ENCODE measurements at places on chromosomes 16 and 17.

GRCh38 chr17:48603959-48604769, 622 bp downstream of the HOXB6 start:
- no peak for DNase-seq

- DNase-seq: no peak
Observed at GRCh38 chr17:49572806-49573420, 2.8 kb upstream of the NXPH3 start.

GRCh38 chr16:84358601-84359295, 9.6 kb upstream of the ATP2C2 start:
- DNase-seq: no peak

- DNase-seq: no peak
Observed at GRCh38 chr16:67451061-67451703, 20.3 kb downstream of the HSD11B2 start.

GRCh38 chr16:48542020-48542473, 67.9 kb downstream of the N4BP1 start:
- DNase-seq: no peak

DNA sequence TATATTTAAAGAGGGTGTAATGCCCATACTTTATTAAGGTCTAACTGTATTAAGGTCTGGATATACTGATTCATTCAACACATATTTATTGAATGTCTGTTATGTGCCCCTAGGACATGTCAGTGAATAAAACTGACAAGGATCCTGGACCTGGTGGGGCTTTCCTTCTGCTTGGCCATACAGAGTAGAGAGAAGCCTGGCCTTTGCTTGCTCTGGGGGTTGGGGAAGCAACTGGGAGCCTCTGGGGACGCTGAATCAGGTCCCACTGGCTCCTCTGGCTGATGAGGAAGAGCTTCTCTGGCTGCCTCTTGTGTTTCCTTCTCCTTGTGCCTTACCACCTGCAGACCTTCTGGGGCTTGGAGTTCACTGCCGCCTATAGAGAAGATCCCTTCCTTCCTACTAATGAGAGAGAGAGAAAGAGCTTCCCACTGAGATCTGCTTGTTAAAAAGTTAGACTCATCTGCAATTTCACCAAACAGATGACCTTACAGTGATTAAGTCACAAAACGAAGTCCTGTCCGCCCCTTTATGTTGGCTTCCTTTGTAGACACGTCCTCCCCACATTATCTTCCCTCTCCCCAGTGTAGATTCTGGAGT, 49.7 kb downstream of the MSI2 start:
- DNase-seq: no peak

DNA sequence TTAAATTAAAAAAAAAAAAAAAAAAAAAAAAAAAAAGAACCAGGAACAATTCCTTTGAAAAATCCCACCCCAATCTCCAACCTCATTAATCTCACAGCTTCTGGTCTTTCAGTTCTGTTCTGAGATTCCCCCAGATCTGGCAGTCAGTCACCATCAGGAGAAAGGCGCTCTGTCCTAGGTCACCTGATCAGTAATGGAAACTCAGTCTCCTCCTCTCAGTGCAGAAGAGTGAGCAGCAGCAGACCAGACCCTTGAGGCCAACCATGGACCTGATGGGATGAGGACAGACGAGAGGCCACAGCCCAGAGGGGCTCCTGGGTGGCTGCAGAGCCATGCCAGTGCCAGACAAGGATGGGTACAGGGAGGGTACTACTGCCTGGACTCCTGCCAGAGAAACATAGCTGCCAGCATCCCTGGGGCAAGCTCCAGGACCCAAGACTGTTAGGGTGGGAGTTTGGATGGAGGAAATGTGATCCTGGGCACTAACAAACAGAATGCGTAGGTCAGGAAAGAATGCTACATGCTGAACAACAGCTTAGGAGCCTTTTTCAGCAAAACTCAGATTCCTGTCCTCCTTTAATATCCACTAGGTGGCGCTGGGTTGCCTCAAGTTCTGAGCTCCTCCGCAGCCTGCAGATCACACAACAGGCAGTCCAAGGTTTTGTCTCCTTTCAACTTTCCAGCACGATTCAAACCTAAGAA, 28.7 kb downstream of the MPG start:
- DNase-seq: peak; percentile 54

GRCh38 chr16:2480948-2481347, 6.0 kb downstream of the TBC1D24 start:
- DNase-seq: no peak
